Coronary artery (tissue), 2 donors: ENCODE measurements at places on chromosomes 5 and 9.

GRCh38 chr9:134793288-134794188 is 87.1 kb upstream of the FCN2 start:
- DNase-seq = no peak

DNA sequence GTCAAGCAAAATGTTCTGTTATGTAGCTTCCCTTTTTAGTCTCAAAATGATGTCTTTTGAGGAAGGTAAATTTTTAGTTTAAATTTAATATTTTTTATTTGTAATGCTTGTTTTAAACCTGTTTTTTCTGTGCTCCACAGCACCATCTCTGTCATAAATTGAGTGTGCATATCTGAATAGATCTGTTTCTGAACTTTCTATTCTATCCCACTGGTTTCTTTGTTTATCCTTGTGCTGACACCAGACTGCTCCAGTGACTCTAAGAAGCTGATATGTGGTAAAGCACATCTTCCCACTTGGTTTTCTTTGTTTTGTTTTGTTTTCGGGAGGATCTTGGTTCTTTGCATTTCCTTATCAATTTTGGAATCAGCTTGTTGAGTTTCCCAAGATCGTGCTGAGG is 7.1 kb upstream of the RNF145 start:
- DNase-seq = no peak

GRCh38 chr9:952546-952945 is 23.9 kb upstream of the DMRT3 start:
- no peak for DNase-seq

GRCh38 chr9:9752722-9753121 is 860.1 kb downstream of the PTPRD start:
- no peak for DNase-seq

- DNase-seq = peak; percentile 66
Observed at GRCh38 chr9:133768859-133769510, 30.8 kb upstream of the SARDH start.
